ENCODE measurements at places on chromosomes 13 and 19.

- no peak for DNase-seq
These were observed 1.6 kb downstream of the FUT6 start for GRCh38 chr19:5837761-5838352.

DNA sequence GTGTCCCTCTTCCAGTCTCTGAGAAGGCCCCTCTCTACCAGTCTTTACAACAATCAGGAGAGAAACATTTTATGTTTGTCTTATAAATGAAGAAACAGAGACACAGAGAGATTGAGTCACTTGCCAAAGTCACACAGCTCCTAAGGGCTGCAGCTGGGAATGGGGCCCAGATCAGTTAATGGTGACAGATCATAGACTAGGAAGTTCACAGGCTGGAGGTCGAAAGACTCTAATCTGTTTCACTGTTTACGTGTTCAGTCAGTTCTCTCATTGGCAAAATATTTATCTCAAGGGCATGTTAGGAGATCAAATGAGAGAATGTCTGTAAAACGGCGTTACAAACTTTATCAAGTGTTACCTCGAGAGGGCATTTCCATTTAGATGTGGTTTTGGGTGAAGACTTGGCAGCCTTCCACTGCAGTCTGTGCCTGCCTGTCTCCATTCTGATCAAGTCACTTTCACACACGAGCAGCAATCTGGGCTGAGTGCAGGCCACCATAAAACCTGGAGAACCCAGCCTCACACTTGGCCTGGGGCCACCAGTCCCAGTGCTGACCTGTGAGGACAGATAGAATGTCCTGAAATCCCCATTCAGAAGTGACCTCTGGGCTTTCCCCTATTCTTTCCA is 65.1 kb downstream of the SIAH3 start:
- DNase-seq = no peak

- no peak for DNase-seq
These were observed 4.8 kb upstream of the C1QTNF9 start for GRCh38 chr13:24304620-24305019.

- no peak for DNase-seq
These were observed 10.6 kb downstream of the FBXL3 start for GRCh38 chr13:77016251-77016812.

DNA sequence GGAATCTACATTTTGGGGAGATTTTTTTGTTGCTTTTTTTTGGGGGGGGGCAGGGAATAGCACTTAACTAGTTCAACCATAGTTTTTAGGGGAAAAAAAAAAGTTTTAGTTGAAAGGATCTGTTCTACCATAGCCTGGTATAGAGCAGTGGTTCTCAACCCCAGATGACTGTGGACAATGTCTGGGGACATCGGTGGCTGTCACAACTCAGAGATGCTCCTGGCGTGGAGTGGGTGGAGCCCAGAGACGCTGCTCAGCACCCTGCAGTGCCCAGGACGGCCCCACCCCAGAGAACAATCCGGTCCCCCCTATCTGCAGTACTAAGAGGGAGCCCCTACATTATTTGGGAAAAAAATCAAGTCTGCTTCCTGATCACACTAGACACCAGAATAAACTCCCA is 8.3 kb downstream of the GNG7 start:
- DNase-seq = no peak

Data from SHP77 (cell line).